Mesenchymal stem cell (in vitro differentiated cells and primary cell): ENCODE measurements at places on chromosomes 11 and 22.

DNA sequence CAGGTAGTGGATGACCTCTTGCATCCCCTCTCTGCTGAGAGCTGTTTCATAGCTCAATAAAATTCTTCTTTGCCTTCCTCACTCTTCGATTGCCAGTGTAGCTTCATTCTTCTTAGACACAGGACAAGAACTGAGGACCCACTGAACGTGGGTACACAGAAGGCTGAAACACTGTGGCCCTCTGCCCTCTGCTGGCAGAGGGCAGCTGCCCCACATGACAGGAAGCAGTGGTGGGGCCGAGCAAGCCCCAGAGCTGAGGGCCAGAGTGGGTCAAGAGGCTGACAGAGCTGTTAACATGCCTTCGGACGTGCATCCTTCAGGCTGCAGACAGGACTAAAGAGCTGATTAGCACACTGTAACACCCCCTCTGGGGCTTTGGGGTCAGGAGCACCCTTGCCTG is 15.6 kb downstream of the SMC1B start:
- DNase-seq, result no peak

GRCh38 chr11:69599502-69599901 is 41.5 kb upstream of the CCND1 start:
- no peak for DNase-seq

DNA sequence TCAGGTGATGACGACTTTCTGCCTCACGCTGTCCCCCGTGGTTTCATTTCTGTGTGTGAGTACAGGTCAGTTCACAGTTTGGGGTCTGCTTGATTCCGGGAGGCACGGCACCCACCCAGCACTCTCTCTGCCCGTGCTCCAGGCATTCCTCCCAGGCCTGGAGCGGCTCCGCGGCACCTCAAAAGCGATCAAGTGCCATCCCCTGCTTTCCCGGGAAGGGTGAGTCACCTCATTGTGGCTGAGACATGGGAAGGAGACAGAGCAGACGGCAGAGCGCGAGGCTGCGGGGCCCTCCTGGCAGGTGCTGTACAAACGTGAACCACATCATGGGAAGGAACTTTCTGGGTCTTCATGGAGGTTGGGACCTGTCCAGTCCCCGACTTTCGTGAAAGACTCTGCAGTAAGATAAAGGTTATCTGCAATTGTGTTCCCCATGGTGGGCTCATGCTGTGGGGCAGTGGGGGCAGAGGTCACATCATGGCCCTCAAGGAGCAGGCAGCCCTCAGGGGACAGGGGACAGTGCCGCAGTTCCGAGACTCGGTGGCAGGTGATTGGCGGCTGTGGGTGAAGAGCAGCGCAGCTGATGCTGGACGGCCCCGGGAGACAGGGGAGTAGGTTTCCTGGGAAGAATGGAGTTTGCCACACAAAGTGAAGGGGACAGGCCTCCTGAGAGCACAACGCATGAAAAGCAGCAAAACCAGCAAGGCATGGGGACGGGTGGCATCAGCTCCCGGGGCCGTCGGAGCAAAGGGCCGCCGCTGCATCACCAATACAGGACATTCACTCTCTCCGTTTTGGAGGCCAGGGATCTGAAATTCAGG is 65.3 kb downstream of the CELSR1 start:
- no peak for DNase-seq

DNA sequence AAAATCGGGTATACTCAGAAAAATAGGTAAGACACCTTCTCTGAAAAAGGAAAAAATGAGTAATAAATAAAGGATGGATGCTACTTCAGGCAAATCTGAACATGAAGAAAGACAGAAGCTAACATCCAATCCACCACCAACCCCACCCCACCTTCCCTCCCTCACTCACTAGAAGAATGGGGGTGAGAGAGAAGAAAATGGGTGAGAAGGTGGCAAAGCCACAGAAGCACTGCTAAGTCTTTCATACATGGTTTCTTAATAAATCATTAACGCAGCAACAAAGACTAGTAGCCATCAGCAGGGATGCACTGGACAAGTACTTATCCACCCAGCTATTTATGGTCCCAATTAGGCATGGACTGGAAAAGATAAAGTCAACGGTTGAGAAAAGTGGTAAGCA is 5.9 kb downstream of the FHIP1B start:
- DNase-seq, result no peak

DNA sequence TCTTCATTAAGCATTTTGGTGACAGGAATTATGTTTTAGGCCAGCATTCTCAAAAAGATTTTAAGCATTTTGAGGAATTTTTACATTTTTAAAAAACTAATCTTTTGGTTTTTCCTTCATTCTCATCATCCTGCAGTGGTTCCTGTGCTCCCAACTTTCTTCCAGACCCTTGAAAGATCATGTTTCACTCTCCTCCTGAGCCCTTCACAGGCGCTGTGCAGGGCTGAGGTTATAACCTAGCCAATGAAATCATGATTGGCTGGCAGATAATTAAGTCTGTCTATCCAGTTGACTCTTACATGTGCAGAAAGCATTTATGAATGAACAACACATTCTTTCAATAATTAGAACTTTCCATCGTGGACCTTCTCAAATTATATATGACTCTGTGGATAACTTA is 226.3 kb downstream of the DDX10 start:
- no peak for DNase-seq
